Stimulated activated CD8-positive, alpha-beta memory T cell treated with anti-CD3 and anti-CD28 coated beads, Interleukin-4, amount 100 ng/mL, for 1 hour (primary cell): ENCODE measurements at places on chromosomes 6 and 20.

DNA sequence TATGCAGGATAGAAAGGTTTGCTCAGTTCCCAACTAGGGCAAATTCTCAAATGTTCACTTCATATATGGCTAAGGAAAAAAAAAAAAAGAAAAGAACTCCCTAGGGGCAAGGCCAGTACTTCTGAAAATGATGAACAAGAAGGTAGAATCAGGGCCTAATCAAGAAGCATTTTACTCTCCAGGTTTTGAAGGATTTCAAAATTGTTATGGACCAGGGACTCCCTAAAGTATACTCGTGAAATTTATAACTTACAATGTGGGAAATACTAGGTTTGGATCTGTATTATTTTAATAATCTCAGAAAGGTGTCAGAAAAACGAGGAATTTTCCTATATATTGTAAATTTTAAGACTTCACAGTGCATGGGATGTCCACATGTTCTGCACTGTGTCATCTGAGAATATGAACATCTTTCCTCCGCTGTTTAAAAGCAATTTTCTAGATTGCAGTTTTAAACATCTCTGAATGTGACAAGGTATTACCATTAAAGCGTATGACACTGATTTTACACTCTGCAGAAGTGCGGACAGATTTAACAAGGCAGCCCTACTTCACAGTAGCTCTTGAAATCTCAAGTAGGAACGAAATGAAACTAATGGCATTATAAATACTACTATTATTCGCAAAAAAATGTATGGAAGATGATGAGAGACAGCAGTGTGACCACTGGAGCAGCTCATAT is 14.0 kb downstream of the PLAGL1 start:
- DNase-seq, result no peak

DNA sequence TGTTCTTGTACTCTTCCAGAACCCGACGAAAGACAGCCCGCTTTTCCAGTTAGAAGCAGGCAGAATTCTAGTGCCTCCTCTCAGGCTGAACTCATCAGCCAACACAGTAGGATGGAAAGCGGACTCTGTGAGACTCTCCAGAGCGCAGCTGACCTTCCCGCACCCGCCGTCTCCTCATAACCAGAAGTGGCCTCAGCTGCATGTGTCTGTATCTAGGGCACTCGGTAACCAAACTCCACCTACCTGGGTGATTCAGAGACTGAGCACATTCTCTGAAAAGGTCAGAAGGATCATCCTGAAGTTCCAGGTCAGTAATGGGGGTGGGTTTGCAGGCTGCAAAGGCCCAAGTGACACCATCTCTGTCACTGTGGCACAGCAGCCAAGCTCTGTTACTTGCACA is 66.7 kb upstream of the NFATC2 start:
- DNase-seq, result no peak

GRCh38 chr20:49641683-49642656 is 71.7 kb downstream of the B4GALT5 start:
- DNase-seq, result no peak

- DNase-seq, result no peak
Observed at GRCh38 chr20:32056708-32057483, 4.9 kb downstream of the HCK start.

- no peak for DNase-seq
Observed at GRCh38 chr6:46116289-46116688, 13.5 kb upstream of the ENPP4 start.
